AG04449 (cell line): ENCODE measurements at places on chromosomes 11 and 22.
A peak's percentile ranks its signal among the peaks of the same experiment; 100 is the strongest.

- no peak for DNase-seq
Observed at GRCh38 chr11:64000026-64000739, 13.9 kb downstream of the OTUB1 start.

DNA sequence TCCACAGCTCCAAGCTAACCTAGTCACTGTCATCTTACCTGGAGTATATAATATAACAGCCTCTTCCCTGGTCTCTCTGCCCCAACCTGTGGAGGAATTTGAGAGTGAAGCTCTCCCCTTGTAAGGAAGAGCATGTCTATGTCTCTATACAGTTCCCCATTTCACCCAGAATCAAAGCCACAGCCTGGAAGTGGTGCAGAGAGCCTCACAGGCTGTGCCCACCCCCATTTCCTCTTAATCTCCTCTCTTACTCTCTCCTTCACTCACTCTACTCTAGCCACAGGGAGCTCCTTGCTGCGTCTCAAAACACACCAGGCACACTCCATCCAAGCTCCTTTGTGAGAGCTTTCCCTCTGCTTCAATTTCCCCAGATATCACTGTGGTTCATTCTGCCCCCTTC lies 302.5 kb upstream of the ISX start:
- no peak for DNase-seq

DNA sequence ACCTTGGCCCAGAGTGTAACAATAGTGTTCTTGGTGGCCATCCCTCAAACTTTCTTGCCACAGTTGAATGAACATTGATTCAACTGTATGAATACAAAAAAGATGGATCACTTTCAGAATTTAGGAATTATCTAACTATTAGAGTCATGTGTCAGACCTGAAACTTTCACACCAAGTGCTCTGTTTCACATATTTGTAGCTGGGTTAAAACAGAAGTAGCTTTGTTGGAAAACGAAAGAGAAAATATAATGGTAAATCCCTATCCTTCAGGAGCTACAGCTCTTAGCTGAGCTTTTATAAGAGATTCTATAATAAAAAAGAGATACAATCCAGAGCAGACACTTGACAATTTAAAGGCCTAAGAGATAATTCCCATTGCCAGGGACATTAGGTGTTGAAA lies 719.3 kb downstream of the JRKL start:
- no peak for DNase-seq

- no peak for DNase-seq
Observed at GRCh38 chr11:37088573-37088910, 490.5 kb upstream of the RAG2 start.

DNA sequence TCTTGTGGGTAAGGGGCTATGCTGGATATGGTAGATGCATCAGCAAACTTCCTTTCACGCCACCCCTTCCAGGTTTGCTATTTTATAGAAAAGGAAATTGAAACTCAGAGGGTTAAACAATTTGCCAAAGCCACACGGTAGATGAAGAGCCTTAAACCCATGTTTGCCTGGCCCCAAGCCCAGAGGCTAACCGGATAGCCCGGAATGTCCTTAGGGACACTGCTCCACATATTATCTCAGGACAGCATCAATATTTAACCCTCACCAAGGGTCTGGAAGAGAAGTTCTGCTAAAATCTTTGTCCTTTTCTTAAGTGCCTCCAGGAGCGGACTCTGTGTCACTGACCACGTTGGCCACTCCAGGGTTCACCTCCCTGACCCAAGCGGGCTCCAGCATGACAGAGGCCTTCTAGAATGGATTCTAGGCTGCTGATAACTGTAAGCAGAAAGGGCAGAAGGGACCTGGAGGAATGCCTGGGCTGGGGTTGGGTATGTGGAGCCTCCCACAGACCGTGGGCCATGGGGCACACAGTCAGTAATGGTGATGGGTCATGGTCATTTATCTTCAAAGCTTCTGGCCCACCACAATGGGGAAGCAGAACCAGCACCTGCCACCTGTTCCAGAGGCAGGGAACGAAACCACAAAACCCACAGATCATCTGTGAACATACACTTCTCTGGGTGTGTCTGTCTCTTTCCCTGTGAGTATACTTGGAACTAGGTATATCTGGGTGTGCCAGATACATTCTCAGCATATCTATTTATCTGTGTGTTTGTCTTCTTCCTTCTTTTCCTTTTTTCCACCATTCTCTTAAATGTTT lies 5.4 kb upstream of the TMEM86A start:
- DNase-seq: no peak

GRCh38 chr11:84958295-84958694 lies 668.8 kb downstream of the DLG2 start:
- DNase-seq: no peak

GRCh38 chr11:12331239-12331874 lies 46.0 kb upstream of the PARVA start:
- DNase-seq: peak; percentile 38

GRCh38 chr11:34546511-34547209 lies 33.1 kb upstream of the ELF5 start:
- no peak for DNase-seq

DNA sequence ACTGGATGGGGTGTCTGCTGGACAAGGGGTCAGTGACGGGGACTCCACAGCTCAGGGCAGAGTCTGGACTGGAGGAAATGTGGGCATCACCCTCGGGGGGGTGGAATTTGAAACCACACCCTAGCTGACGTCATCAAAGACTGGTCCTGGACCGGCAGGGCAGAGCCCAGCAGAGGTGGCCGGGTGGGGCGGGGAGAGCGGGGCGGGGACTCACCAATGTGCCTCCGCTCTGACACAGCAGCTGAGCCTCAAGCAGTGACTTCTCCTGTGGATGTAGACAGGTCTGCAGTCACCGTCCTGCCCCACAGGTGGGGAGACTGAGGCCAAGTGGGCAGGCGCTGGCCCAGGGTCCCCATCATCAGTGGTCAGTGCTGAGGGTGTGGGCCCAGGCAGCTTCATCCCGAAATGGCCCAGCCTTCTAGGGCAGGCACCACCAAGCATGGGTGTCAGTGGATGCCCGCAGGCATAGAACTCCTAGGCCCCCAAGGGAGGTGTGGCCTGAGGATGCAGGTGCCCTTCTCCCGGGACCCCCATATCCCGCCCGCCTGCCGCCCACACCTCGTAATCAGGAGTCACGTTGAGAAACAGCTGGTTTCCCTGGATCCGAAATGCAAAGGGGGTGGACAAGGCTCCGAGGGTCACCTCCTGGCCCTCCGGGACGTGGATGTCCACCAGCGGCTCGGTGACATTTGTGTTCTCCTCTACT lies 603 bp downstream of the CDHR5 start:
- DNase-seq: no peak

GRCh38 chr11:123190518-123190917 lies 4.5 kb downstream of the CLMP start:
- no peak for DNase-seq

- DNase-seq: no peak
Observed at GRCh38 chr11:124359566-124359965, 24.7 kb downstream of the OR8B2 start.

DNA sequence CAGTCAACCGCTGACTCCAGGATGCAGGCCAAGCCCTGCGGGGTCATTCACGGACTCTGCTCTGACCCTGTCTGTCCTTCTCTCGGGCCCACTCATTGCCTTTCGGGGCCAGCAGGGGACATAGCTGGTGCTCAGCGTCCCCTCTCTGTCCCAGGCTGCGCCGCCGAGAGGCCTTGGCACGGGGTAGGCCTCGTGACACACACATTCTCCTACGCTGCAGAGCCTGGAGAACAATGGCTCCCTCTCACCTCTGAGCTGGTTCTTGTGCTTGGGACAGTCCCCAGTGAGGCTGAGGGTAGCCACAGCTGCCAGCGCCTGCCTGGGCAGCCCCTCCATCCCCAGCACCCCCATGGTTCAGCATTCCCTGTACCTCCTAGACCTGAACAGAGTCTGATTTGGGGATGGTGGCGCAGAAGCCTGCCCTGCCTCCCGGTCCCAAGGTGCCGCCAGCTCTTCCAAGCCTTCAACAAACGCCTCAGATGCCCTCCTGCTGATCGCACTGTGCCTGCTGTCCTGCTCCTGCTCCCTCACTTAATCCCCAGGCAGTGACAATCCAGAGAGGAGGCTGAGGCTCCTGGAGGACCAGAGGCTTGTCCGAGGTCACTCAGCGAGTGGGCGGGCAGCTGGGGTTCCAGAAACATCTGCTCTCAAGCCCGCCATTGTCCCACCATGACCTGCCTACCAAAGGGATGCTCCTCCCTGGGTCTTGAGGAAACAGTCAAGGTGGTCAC lies 30.4 kb downstream of the DUSP8 start:
- no peak for DNase-seq

DNA sequence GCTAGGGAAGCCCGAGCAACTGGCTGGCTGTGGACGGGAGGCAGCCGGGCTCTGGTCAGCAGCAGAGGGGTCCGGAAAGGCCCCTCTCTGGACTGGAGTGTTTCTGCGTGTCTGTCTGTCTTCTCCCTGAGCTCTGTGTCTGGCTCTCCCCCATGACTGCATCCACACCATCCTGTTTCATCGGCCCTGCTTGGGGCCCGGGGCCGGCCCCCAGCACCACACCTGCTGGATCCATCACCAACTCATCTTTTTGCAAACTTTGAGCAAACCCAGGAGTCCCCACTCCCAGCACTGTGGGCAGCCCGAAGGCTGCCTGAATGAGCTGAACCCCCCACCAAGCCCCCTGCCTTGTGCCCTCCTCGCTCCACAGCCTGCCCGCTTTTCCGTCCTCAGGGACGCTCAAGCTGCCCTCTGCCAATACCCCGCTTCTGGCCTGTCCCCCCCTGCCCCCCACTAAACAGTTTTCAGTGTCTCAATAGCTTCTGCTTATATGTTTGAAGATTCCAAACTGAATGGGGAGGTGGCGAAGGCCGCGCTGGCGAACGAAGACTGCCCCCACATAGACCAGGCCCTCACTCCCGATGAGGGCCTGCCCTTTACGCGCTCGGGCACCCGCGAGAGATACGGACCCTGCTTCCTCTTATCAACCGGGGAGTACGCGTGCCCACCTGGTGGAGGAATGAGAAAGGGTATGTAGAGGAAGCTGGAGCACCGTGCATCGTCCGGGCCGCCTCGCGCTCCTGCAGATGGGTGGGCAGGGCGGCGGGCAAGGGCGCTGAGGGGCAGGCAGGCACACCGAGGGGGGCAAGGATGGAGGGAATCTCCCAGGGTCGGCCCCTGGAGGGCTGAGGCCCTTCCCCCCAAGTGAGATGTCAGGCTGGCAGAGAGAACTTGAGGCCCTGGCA lies 44.6 kb downstream of the KCNC1 start:
- no peak for DNase-seq

DNA sequence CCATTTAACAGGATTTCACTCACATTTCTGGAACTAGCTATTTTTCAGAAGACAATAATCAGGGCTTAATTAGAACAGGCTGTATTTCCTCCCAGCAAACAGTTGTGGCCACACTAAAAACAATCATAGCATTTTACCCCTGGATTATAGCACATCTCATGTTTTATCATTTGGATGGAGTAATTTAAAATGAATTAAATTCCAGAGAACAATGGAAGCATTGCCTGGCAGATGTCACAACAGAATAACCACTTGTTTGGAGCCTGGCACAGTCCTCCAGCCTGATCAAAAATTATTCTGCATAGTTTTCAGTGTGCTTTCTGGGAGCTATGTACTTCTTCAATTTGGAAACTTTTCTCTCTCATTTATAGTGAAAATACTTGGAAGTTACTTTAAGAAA lies 9.2 kb downstream of the PRSS23 start:
- no peak for DNase-seq

DNA sequence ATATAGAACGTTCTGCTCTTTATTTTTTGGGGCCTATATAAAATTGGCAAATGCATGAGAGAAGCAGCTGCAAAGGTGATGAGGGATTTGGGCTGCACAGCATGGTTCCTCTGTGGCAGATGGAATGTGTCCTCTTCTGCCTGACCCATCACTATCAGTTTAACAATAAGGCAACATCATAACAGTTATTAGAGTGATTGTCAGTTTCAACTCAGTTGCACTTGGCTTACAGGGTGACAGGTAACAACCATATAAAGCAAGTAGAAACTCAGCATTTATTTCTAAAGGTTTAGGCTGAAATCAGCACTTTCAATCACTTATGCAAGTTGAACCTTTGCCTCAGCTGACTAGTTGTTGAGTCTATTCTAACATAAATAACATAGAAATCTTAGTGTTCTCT lies 935.4 kb upstream of the CHORDC1 start:
- DNase-seq: no peak

- no peak for DNase-seq
Observed at GRCh38 chr11:114031967-114032320, 27.6 kb upstream of the ZBTB16 start.

DNA sequence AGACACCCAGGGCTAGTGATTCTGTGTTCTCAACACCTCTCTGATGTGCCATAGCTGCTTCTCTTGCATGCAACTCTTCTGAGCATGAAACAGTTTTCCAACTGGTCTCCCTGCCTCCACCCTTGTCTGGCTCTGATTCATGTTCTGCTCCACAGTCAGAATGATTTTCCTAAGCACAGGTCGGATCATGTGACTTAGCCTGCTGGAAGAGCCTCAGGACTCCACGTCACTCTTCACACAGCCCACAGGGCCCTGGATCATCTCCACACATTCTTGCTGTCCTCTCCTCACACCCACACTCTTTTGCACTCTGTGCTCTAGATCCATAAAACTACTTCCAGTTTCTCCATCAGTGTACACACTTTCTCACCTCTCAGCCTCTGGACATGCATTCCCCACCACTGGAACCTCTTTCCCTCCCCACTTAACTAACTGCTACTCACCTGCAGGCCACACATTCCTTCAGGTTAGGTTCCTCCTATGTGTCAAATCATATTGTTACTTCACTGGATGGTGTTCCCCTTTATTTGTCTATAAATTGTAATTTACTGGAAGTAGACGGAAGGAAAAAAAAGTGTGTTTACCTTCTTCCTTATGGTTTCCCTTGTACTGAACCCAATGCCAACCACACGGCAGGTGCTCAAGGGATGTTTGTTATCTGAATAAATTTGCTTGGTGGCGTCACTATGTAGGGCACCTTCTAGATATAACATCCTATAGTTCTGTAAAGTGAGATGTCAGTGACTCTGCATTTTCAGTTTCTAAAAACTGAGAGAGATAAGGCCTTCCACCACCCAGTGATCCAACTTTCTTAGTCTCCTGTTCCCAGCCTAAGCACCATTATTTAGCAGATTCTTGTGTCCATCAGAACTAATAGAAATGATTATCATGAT lies 133.7 kb downstream of the ETS1 start:
- peak; percentile 93 for DNase-seq

DNA sequence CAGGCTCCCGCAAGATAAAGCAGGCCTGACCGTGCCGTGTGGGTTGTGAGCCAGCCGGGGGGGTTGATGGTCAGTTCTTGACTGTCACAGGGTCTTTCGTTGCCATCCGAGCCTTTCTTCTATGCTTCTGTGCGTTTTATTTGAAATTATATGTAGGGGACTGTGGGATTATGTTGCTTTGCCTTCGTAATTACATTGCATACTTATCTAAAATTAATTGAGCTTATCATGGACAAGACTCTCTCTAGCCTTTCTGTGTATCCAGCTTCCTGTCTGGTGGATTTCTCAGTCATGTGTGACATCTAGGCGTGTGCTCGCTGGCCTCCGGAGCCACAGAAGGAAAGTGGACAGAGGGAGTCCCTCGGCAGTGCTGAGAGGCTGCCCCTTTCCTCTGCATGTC lies 93.2 kb downstream of the TBC1D22A start:
- DNase-seq: no peak
